Activated T-cell treated with anti-CD3 and anti-CD28 coated beads, Interleukin-2, amount 50 U/mL, for 1 hour (primary cell): ENCODE measurements at places on chromosomes 1 and 21.

DNA sequence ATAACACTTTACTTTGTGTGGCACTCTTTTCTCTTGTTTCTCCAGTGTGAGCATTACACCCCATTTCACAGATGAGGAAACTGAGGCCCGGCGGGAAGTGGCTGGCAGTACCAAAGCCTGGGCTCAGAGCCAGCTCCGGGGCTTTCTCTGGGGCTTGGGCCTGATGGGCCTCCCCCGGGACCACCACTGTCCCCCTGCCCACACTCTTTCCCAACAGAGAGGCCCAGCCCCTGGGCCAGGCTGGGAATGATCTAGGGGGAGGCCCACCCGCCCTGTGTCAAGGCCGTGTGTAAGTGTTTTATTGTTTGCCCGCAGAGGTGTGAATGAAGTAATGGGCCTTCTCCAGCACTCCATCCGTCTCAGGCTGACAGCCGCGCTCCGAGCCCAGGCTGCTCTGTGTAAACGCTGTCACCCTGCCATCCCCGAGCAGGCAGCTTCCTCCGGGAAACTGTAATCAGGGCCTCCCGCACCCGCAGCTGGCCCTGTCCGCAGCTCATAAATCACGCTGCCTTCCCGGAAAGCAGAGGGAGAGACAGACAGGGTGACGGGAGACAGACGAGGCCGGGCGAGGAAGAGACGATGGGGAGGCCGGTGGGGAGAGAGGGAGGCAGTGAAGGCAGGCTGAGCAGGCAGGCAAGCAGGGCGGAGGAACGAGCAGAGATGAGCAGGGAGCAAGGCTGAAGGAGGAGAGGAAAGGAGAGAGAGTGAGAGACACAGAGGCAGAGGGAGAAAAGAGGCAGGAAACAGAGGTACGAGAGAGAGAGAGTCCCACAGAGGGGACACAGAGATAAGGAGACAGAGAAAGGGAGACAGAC, 109.7 kb upstream of the ZBTB40 start:
- no peak for DNase-seq

- DNase-seq, result no peak
Measured at GRCh38 chr21:45803618-45804340, 160.3 kb downstream of the PCBP3 start.

DNA sequence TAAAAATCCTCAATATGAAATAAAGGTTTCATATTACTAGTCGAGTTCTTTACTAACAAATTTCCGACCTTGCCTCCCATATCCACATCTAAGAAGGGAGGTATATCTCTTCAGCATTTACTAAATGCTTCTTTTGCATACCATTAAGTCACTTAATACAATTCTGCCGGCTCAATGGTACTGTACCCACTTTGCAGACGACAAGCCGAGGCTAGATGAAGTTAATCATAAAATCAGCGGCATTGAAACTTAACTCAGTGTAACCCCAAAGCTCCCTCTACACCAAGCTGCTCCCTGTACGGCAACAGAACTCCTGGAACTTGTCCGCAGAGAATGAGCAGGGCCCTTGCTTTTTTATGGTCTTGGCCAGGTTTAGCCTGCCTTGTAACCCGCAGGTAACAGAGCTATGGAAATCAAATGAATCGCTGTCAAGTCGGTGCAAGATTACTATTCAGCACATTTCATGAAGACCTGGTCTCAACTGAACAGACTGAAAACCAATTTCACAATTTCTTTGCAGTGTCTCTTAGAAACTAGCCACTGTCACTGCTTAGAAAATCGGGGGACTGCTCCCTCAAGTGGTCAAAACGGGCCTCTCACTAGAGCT, 738 bp downstream of the INTS7 start:
- DNase-seq, result no peak

DNA sequence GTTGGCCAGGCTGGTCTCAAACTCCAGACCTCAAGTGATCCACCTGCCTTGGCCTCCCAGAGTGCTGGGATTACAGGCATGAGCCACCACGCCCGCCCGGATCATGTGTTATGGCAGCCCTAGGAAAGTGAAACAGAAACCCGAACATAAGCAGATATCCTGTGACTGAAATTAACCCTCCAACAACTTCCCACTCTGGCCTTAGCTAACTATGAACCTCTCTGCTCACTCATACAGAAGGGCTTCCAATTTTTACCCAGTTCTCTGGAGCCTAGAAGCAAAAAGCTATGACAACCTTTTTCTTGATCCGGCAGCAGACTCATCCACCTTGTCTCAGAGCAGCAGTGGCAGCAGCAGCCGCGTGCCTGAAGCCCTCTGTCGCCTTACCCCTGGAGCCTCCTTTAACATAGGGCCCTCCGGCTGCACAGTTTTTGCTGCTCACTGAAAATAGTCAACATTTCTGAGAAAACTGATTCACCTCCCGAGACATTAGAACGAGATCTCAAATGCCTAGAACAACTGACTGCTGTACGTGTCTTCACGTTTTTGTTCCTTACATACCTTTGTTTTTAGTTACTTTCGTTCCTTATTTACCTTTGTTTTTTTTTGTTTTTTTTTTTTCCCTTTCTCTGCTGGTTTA, 9.3 kb downstream of the CBR1 start:
- DNase-seq, result no peak

- DNase-seq, result no peak
Measured at GRCh38 chr1:229124116-229124515, 146.8 kb upstream of the RAB4A start.

DNA sequence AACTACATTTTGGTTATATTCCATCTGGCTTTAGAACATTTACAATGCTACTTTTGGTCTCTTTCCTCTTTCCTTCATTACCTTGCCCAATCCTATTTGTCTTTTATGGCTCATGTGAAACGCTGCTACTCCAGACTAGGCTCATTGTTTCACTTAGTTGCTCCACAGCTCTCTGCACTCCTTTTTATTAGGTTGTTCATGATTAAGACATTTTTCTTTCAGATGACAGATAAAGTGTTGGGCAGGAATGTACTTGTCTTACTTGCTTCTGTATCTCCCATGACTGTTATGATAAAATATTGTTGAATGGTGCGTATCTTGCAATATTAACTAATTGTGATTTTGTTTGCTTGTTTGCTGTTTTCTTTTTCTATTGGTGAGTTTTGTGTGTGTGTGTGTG, 1532.3 kb downstream of the KCNT2 start:
- no peak for DNase-seq

DNA sequence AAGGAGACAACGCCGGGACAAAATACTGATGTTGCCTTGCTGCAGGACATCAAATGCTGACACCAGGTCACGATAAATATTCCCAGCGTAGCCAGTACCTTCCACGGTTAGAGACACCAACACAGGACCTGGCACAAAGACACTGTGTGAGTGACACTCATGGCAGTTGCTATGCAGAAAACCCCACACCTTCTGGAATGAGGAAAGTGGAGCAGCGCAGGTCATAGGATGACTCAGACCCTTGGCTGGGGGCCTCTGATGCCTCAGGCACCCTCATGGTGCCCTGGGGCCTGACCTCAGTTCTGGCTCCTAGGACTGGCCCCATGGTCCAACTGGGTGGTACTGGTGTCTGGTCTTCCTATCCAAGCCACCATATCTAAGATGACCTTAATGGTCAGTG, 7.0 kb downstream of the DCST2 start:
- no peak for DNase-seq

DNA sequence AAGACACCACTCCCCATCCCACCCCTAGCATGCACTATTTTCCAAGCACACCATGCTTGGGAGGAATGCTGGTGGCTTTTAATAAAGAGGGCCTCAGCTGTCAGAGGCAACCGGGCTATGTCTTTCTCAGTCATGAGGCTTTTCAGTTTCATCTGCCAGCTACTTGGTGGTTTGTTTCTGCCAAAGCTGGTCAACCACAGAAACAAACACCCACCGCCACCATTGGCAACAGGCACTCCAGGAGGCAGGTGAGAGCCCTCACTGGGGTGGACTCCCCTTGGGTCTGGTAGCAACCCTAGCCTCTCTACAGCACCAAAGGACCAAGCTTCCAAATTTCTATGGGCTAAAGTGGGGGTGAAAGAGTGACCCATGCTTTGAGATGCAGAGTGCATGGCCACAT, 54.3 kb upstream of the CD1D start:
- no peak for DNase-seq
